Activated CD4-positive, alpha-beta memory T cell treated with anti-CD3 and anti-CD28 coated beads, Interleukin-2, amount 10 ng/mL, durations not matched to agents 7 days and 5 days (primary cell): ENCODE measurements at places on chromosomes 6 and 20. TPM values are rescaled to one million over a fixed set of nuclear protein-coding genes. Genes with fewer than 3 reads are reported as not detected.

- DNase-seq = no peak
Observed at GRCh38 chr6:103872233-103872632, 987.5 kb downstream of the HACE1 start.

- DNase-seq = peak; percentile 5
Observed at GRCh38 chr6:2959909-2960719, 11.3 kb downstream of the SERPINB6 start.

- DNase-seq = no peak
Observed at GRCh38 chr20:48758206-48758820, 69.5 kb downstream of the PREX1 start.

DNA sequence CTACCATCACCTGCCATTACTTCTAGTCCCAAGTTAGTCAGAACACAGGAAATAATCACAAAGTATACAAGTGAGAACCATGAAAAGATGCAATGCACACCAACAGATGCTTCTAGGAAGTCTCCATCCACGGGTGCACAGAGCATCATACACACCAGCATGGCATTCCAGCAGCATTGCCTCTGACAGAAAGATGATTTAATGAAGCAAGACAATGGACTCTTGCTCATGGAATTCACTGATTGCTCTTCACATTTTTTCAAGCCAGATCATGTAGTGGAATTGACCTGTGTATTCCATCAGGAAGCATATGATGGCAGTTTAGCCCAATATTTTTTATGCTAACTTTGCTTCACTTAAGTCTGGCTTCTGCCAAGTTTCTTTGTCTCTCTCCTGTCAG, 406.3 kb upstream of the RGS17 start:
- no peak for DNase-seq

- no peak for DNase-seq
Observed at GRCh38 chr20:38651562-38651961, 50.0 kb downstream of the ARHGAP40 start.

DNA sequence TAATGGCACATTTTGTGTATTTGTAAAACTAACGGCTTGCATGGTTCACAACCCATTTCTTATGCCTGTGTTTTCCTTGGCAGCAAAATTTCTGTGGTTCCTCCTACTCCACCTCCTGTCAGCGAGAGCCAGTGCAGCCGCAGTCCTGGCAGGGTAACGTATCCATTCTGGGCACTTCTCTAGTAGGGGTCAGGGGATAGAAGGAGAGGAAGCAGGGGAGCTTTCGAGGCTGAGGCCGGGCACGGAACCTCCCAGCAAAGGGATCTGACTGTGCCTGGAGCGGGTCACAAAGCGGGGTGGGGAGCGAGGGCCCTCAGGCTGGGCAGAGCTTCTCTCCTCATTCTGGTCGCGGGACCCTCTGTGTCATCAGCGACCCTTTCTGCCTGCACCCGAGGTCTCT, 58.4 kb downstream of the SYTL3 start:
- DNase-seq = no peak

GRCh38 chr6:45822246-45822812, 193.3 kb downstream of the CLIC5 start:
- no peak for DNase-seq

- DNase-seq = no peak
Observed at GRCh38 chr6:167933290-167933689, 64.2 kb upstream of the KIF25 start.

GRCh38 chr6:103280417-103280816, 1579.3 kb downstream of the HACE1 start:
- no peak for DNase-seq

DNA sequence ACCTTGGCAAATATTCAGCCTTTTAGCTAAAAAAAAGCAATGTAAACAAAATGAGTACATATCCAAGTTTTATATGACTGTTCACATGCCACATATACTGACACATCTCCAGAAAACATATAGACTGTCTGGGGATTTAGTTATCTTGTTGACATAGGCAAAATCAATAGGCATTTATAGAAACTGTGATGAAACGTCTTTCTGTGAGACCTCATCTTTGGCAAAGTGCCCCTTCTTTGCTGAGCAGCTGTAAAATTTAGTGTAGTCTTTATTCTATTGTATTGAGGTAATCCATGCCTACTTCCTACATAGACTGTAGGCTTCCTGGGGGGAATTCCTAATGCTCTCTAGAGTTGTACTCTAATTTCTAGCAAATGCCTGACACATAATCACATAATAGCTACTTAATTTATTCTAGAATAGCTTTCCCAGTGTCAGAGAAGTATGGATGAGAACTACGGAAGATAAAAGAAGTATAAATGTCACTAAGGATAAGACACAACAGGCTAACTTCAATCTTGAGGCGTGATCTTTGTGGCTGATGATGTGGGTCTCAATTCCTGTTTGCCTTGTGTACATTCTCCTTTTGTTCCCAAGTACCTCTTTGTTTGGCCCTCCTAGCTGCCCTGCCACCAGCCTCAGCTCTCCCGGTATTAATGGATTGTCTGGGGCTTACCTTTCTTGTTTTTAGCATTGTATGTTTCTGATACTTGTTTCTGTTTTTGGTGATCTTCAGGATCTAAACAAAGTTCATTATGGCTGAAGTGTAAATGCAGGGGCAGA, 30.6 kb downstream of the PTCHD4 start:
- DNase-seq = no peak

DNA sequence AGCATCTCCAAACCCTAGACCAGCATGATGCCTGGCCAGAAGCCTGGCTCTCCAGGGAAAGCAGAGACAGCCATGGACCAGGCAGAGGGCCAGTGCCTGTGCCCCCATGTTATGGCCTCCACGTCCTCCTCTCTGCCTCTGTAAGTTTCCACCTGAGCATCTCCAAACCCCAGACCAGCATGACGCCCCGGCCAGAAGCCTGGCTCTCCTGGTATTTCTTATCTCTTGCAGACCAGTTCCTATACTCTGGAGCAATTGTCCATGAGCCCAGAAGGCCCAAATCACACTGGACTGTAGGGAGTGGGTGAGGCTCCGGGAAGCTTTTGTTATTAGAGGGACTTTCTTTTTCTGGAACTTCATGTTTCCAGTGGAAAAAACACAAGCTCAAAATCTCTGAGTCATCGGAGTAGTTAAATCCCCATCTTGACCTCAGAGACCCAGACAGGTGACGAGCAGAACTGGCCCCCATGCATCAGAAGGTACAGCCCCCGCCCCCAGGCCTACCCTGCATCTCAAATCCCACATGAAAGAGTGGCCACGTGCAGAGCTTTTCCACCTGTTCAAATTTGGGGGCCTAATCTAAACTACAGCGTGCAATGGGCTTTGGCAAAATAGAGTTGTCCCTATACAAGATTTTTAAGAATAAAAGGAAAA, 110.2 kb upstream of the FOXQ1 start:
- DNase-seq = no peak

DNA sequence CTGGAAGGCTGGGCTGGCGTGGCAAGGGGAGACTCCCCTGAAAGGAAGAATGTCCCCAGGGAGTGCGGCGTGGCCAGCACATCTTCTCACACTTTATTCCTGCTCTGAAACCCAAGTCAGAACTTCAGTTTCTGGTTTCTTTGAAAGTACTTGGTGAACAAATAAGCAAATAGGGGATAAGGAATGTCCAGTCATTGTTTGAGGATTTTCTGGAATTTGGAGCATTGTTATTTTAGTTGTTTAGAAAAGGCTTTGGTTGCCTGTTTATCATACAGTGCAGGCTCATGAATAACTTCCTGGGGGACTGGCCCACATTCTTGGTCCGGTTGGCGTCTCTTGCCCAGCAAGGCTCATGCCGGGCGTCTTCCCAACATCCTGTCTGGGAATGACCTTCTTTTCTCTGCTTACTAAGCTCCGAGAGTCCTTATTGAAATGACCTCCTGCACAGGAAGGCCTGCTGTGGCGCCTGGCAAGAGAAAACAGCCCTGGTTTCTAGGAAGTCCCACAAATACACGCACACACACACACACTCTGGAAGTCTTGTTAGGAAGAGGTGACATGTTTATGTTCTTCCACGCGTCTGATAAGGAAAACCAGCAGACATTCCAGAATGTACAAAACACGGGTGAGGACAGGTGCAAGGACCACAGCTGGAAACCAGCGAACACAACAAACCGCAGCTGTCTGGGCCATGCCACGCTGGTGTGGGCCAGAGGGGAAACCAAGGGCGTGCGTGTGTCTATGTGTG, 71.9 kb downstream of the TMEM170B start:
- no peak for DNase-seq

DNA sequence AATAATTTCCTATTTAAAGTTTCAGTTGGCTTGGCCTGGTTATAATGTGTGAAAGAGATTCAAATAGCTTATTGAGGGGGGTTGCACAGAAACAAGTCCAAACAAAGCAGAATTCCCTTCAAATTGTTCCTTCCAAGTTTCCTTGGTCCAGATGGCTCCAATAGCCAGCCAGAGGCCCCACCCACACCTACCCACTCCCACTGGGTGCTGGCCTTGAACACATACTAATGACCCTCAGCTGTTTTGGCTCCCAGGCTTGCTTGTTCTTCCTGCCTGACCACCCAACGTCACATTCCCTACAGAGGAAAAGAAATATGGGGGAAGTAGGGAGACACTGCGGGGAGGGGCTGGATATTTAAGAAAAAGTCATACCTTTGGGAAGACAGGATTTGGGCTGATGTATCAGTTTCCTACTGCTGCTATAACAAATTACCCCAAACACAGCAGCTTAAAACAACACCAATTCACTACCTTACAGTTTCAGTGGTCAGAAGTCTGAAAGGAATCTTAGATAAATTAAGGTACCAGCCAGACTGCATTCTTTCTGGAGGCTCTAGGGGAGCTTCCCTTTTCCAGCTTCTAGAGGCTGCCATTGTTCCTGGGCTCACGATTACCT, 95.7 kb downstream of the COL21A1 start:
- DNase-seq = no peak

DNA sequence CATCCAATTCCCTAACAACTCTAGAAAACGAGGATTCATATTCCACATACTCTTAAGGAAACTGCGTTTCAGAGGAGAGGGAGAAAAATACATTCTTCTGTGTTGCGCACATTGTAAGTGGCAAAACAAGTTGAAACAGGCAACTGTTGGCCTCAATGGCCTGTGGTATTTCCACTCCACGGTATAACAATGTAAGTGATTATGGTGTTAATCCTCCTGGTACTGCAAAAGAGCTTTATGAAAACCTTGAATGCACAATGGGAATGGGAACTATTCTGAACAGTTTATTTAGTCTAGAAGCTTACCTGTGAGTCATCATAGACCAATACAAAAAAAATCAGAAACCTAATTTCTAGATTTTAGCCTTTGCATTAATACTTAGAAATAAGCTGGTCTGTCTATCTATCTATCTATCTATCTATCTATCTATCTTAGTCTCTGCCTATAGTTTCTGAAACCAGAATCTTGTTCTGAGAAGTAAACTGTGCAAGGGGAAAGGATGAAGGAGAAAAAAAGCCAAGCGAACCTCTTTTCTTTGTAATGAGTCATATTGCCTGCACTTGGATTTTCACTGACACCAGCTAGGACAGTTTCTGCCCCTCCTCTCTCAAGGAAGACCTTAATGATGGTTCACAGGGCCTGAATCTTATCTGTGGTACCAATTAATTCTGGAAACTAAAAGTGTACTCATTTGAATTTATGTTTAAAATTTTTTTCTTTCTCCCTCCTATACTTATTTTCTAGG, 101.5 kb downstream of the RNF144B start:
- DNase-seq = no peak

- DNase-seq = no peak
Observed at GRCh38 chr6:145886228-145886956, 71.8 kb upstream of the FBXO30 start.

GRCh38 chr6:162863821-162864220, 136.0 kb downstream of the PACRG start:
- no peak for DNase-seq

GRCh38 chr20:39132093-39132492, 169.9 kb downstream of the DHX35 start:
- DNase-seq = no peak

DNA sequence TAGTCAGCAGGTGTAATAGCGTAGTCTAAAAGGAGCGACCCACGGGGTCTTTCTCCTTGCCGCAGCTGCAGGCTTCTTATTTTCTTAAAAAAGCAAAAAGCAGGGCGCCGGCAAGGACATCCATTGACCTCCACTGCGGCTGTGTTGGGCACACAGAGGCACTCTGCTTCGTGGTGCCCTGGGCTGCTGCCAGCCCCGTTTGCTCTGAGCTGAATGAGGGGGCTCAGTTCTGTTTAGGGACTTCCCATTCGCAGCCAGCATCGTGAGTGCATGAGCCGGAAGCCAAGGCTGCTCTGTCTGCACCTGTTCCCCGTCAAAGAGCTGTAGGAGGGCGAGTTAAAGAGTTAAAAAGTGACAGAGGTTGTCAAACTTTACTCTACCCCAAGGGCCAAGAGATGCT, 1.7 kb upstream of the SLC22A2 start:
- DNase-seq = no peak

- DNase-seq = no peak
Observed at GRCh38 chr20:62586799-62587198, 55.5 kb upstream of the SLCO4A1 start.

DNA sequence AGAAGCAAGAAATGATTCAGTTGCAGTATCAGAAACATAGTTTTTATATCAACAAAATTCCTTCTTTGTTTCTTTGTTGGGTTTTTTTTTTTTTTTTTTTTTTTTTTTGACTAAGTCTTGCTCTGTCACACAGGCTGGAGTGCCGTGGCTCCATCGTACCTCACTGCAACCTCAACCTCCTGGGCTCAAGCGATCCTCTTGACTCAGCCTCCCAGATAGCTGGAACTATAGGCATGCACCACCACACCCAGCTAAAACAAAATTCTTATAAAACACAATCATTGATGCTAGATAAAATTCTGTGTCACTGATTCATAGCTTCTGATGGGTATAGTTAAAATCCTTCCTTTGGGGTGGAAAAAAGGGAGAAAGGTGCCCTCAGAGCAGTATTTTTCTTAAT, 110.3 kb upstream of the TNFAIP3 start:
- no peak for DNase-seq

DNA sequence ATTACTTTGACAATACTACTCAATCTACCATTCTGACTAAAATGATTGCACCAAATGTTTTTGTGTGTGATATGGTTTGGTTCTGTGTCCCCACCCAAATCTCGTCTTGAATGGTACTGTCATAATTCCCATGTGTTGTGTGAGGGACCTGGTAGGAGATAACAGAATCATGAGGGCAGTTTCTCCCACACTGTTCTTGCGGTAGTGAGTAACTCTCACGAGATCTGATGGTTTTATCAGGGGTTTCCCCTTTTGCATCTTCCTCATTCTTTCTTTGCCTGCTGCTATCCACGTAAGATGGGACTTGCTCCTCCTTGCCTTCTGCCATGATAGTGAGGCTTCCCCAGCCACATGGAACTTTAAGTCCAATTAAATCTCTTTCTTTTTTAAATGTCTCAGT, 20.8 kb downstream of the SYCP2 start:
- no peak for DNase-seq

SMAP1 gene
- 48.4 TPM for total RNA-seq

UTRN gene
- total RNA-seq = 146 TPM

ALDH5A1 gene
- 3.7 TPM for total RNA-seq

SLC22A23 gene
- total RNA-seq = 0.75 TPM

PGC gene
- not detected for total RNA-seq

ADTRP gene
- 6.0 TPM for total RNA-seq

SLC24A3 gene
- total RNA-seq = not detected

KCNK17 gene
- not detected for total RNA-seq

TFEB gene
- 14.9 TPM for total RNA-seq

PROKR2 gene
- total RNA-seq = not detected
